ENCODE measurements at places on chromosomes 3 and 15.

DNA sequence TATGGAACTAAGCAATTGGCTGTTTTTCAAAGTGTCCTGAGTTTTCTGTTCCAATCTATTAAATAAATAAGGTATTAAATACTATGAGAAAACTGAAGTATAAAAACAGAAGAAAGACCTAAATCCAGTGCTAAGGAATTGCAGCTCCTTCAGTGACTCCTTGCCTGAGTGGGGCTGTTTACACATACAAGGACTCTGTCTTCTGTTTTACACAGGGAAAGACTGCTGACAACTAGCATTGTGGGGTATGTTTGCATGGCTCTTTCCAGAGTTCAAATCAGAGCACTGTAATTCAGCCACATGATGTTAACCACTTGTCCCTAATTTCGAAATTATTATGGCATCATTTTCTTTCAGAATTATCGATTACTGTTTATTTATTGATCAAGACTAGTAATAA, 31.3 kb upstream of the MEIS2 start:
- DNase-seq: no peak

DNA sequence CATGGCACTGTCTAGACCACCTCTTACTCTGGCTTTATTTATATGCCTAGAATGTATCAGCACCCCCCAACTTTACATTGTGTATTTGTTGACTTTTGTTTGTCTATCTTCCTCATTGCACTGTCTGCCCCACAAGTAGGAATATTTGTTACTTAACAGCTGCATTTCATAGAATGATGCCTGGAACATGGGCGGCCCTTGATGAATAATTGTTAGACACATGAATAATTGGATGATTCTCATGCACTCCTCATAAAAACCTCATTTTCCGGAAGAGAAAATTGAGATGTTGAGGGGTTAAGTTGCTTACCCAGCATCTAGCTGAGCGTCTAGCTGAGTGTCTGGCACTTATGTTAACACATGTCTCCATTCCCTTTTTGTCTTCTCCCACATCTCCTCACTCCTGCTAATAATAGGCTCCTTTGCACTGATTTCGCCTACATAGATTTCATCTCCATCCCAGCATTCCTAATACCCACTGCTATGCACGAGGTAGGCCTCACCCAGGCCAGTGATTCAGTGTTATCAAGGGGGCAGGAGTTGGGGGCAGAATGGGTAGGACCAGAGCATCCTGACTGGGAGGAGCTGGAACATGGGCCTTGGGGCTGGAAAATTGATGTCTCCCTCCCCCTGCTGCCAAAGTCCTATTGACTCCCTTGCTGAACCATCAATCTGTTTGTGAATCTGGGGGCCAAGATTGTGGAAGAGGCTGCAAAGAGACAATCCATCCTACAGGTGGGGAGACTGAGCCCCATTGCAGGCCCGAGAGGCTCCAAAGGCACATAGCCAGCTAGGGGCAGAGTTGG, 7.8 kb upstream of the WNT7A start:
- DNase-seq: no peak

GRCh38 chr15:75045332-75046015, 22.1 kb downstream of the PPCDC start:
- no peak for DNase-seq

DNA sequence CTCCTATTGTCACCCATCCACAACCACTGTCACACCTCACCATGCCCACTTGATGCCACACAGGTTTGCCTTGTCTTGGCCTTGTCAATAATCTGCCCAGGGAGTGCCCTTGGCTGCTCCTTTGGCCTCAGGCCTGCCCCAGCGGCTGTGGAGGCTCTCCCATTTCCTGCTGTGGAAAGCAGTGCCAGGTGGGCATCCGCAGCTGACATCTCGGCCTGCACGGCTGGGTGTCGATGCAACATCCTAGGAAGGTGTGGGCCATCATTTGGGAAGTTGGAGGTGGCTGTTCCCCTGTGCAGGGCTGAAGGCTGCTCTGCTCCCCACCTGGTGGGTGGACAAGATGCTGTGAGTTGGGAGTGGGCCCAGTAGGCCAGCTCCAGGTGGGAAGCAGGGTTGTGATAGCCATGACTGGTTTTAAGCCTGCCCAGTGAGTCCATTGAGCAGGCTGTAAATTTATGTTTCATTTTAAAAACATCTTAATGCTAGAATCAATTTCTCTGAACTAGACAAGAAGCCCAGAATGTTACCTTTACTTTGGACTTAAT, 12.5 kb downstream of the DNAH1 start:
- no peak for DNase-seq

- no peak for DNase-seq
Observed at GRCh38 chr15:75034615-75035014, 11.2 kb downstream of the PPCDC start.

DNA sequence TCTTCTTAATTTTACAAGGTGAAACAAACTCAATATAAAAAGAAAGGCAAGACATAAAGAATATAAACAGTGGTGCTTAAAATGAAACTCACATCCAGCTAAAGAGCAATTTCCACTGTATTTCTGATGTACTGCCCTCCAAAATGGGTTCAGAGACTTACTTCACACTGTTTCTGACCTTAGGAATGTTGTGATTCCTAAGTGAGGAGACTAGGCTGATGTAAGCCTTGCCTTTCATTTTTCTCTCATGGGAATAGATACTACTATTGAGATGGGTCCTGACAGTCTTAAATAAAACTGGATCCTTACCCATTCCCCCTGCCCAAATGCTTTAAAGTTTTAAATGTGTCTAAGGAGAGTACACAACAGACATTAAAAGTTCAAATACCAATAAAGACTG, 86.9 kb downstream of the CBLB start:
- no peak for DNase-seq

GRCh38 chr15:91522605-91523332, 330.7 kb upstream of the SLCO3A1 start:
- DNase-seq: no peak

- no peak for DNase-seq
Observed at GRCh38 chr3:111197485-111197884, 125.9 kb downstream of the NECTIN3 start.

DNA sequence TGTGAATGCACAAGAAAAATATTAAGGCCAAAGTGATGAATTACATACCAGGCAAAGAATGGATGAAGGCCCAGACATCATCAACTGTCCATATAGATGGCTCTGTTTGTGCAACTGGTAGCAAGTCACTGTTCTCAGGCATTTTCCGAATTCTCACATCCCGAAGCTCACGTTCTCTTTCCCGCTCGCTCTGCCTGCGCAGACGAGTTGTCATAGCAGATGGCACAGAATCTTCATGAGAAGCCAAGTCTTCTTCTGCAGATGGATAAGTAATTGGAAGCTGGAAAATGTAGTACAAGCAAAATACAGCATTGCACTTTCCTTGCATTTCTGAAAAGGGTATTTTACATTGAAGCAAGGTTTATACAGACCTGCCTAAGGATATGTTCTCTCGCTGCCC, 64.6 kb downstream of the GPR160 start:
- no peak for DNase-seq

DNA sequence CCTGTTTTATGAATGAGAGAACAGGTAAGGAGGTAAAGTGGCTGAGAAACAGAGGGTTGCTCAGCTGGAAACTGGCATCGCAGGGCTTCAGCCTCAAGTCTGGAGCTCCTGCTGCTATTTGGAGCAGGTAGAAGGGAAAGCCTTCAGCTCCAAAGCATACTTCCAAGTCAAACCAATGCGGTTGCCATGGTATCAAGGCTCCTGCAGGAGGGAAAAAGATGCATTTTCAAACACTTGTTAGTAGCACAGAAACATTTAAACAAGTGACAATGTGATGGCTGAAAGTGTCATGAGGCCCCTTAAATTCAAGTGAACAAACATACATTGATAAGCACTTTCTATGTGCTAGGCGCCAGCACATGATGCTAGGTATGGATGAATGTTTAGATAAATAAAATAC, 60.4 kb downstream of the RYR3 start:
- DNase-seq: no peak

DNA sequence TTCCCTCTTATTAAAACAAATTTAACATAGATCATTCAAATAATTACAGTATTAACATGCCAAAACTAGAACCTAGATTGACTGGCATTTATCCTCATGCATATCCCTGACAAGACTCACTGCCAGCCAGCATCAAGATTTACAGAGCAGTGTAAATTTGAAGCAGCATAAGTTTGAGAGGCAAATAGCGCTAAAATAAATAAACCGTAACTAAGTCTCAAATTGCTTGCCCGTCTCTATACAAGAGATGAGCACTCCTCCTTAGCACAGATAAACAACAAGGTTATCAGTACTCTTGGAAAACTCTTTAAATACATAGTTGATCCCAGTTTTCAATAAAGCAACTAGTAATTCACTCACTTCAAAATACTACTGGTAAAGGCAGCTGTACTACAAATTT, 29.6 kb downstream of the MSL2 start:
- no peak for DNase-seq

GRCh38 chr3:105140899-105141367, 225.8 kb upstream of the ALCAM start:
- DNase-seq: no peak

- DNase-seq: no peak
Observed at GRCh38 chr15:48012191-48012590, 108.6 kb upstream of the SLC24A5 start.

- no peak for DNase-seq
Observed at GRCh38 chr3:177936721-177937120, 599.5 kb upstream of the KCNMB2 start.

- DNase-seq: no peak
Observed at GRCh38 chr3:152267831-152268554, 736 bp upstream of the MBNL1 start.

- DNase-seq: no peak
Observed at GRCh38 chr3:148694116-148694515, 3.6 kb upstream of the AGTR1 start.

- no peak for DNase-seq
Observed at GRCh38 chr15:75008221-75008625, 12.9 kb downstream of the SCAMP5 start.

GRCh38 chr3:172188511-172188910, 149.1 kb downstream of the FNDC3B start:
- DNase-seq: no peak

- DNase-seq: no peak
Observed at GRCh38 chr3:30181178-30181465, 425.3 kb upstream of the TGFBR2 start.

- no peak for DNase-seq
Observed at GRCh38 chr3:99470841-99471240, 167.6 kb upstream of the COL8A1 start.

DNA sequence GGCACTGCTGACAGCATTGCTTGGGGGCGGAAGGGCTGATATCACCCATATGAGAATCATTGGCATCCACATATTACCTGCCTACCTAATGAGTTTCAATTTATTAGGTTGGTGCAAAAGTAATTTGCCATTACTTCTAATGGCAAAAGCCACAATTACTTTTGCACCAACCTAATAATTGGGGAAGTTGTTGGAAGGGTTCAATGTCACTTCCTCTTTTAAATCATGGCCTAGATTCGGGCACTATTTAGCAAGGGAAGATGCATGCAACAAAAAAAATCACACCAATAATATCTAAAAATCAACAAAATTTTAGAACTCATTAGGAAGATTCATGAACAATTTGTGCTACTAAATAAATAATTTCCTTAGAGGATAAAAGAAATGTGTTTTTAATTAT, 56.0 kb upstream of the AGTR1 start:
- no peak for DNase-seq

DNA sequence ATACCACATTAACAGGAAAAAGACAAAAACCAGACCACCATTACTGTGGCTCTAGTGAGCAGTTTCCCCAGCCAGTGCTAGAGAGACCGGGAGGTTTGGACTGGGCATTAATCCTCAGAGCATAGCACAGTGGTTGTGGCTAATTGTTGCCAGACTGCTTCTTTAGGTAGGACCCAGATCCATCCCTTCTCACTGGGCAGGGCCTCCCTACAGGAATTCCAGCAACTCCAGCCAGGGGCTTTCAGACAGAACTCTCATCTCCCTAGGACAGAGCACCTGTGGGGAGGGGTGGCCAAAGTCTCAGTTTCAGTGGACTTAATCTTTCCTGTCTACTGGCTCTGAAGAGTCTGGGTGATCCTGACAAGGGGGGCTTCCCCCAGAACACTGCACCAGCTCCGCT, 759.6 kb downstream of the SQOR start:
- DNase-seq: no peak

DNA sequence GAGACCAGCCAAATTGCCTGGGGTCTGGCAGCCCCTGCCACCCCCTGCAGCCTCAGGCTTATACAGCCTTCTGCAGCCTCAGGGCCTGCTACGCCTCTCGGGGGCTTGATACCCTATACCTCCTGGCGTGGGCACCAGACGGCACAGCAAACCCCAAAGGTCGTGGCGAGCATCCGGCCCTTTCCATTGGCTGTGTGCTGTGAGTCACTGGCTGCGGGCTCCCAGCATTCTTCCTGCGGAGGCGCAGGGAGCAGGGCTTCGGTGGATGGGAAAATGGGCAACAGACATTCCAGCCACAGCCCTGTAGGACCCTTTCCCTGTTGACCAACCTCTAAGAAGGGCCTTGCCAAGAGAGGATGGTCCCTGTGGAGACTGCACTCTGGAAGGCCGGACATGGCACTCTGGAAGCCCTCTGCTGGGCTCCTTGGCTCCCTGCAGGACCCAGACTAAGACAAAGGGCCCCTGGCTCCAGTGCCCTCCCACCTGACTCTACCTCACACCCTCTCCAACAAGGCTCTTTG, 59.6 kb downstream of the ITGA11 start:
- DNase-seq: no peak

- no peak for DNase-seq
Observed at GRCh38 chr3:101926594-101927105, 77.3 kb downstream of the NFKBIZ start.

- DNase-seq: no peak
Observed at GRCh38 chr3:119468041-119468440, 722 bp upstream of the POGLUT1 start.

All from stimulated activated CD4-positive, alpha-beta T cell treated with anti-CD3 and anti-CD28 coated beads, Interleukin-1b, Interleukin-23, amount 100 ng/mL, for 4 hours (primary cell).